Natural killer cell (primary cell): ENCODE measurements at places on chromosomes 6 and 20. TPM values are rescaled to one million over a fixed set of nuclear protein-coding genes. Genes with fewer than 3 reads are reported as not detected.

DNA sequence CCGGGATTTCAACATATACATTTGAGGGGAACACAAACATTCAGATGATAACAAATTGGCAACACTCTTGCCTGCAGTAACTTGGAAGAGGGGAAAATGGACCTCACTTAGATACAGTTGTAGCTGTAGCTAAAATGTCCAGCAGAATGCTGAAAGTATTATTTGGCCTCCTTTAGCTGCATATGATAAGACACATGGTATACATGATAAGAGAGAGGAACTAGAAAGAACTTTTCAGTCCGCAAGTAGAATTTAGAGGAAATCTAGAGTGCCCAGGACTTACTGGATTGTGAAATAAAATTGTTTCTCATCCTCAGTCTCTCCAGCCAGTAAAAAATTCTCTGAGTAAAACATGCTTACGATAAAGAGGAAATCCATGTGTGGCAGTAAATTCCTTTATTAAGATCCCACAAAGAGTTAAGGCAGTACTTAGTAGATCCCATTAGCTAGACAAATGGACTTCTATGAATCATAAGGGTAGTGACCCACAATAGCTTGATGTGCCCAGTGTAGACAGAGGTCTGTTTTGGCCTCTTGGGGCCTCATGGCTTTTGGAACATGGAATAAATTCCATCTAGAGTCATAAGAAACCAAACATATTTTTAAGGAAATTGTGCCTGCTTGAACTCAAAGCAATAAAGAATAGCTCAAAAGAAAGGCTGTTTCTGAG lies 87.9 kb upstream of the RBM24 start:
- no peak overlapping the region for H3K27ac ChIP-seq
- no peak for DNase-seq
- H3K36me3 ChIP-seq: no peaks in the 10 kb centered on the region
- no peaks in the 10 kb centered on the region for H3K4me1 ChIP-seq
- no peak overlapping the region for H3K4me3 ChIP-seq
- H3K27me3 ChIP-seq: no peaks in the 10 kb centered on the region

DNA sequence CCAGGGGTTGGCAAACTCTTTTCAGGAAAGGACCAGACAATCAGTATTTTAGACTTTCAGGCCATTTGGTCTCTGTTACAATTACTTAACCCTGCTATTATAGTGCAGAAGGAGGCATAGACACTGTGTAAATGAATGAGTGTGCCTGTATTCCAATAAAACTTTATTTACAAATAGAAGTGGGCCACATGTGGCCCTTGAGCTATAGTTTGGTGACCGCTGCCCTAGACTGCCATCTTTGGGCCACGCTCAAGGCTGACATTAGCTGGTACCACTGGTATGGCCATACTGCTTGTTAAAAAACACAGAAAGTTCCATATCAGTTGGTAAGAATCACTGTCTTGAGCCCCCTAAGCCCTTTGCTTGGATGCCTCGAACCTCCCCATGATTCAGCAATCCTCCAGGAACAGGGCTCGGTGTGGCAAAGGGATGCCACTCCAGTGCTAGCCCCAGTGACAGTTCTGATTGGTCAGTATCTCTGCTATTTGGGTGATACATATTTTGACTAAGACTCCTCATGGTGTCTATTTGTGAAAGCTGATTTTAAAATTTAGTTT lies 23.3 kb upstream of the SNRNP48 start:
- H3K27ac ChIP-seq: no peak overlapping the region
- no peaks in the 10 kb centered on the region for H3K27me3 ChIP-seq

DNA sequence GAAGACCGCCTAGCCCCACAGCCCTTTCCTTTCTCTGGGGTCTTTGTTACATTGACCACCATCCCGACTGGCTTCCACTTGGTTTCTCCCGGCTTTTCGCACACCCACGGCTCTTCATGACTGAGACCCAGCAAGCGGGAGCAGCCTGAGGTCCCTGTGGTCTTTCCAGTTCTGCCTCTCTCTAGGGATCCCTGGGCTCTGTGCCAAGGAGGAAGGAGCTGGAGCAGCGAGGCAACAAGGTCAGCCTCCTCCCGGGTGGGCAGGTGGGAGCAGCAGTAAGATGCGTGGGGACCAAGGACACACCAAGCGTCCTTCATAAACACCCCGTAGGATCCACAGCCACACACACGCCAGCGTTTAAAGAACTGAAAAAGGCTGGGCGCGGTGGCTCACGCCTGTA lies 29.6 kb upstream of the MRGBP start:
- H3K27me3 ChIP-seq: no peaks in the 10 kb centered on the region
- no peaks in the 10 kb centered on the region for H3K4me1 ChIP-seq
- H3K4me3 ChIP-seq: no peak overlapping the region
- no peaks in the 10 kb centered on the region for H3K36me3 ChIP-seq

DNA sequence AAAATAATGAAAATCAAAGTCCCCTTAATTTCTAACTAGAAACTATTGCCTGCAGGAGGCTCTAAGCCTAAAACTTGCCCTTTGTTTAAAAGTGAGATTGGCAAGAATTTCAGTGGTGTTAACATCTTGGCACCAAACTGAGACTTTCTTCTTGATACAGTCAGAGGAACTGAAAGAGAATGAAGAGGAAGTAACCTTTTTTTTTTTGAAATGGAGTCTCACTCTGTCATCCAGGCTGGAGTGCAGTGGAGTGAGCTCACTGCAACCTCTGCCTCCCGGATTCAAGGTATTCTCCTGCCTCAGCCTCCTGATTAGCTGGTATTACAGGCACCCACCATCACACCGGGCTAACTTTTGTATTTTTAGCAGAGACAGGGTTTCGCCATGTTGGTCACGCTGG lies 3.6 kb downstream of the DOP1A start:
- no peak for DNase-seq
- no peak overlapping the region for H3K4me3 ChIP-seq
- H3K4me1 ChIP-seq: peaks cover 9% of the 10 kb centered on the region

- H3K27ac ChIP-seq: no peak overlapping the region
- no peak for DNase-seq
- H3K27me3 ChIP-seq: no peaks in the 10 kb centered on the region
- no peaks in the 10 kb centered on the region for H3K36me3 ChIP-seq
- no peak overlapping the region for H3K4me3 ChIP-seq
- H3K4me1 ChIP-seq: no peaks in the 10 kb centered on the region
Observed at GRCh38 chr20:9359561-9360308, 154.7 kb upstream of the LAMP5 start.

DNA sequence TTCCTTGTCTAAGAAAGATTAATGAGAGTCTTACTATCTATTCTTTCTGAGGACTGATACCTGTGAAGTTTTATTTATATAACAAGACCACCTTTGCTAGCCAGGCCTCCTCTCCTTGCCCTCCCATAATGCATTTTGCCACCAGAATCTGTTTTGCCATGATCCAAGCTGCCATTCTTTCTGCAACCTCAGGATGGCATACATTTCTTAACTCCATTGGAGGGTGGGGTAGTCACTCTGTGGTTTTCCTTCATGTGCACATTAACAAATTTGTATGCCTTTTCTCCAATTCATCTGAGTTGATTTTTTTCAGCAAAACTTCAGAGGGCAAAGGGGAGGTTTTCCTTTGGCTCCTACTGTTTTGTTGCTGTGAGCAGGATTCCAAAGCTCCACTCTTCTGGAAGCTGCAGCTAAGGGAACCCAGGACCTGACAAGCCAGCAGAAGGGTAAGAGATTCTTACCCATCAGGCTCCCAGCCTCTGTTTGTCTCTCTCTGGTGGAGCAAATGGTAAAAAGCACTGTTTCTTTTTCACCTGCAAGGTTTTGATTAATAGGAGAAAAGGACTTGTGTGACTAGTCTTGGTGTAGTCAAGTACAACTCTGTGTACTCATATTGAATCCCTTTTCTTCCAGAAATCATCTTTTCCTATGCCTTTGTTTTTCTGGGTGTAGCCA lies 26.2 kb upstream of the ENPP4 start:
- peaks cover 14% of the 10 kb centered on the region for H3K4me1 ChIP-seq
- H3K4me3 ChIP-seq: no peak overlapping the region
- peak overlapping the region; percentile 24 for H3K27ac ChIP-seq
- H3K36me3 ChIP-seq: peaks cover 17% of the 10 kb centered on the region

Gene ZNF311
- total RNA-seq: 0.29 TPM

GRCh38 chr20:14407336-14407735 lies 69.9 kb upstream of the FLRT3 start:
- H3K27me3 ChIP-seq: no peaks in the 10 kb centered on the region
- no peak overlapping the region for H3K4me3 ChIP-seq
- no peaks in the 10 kb centered on the region for H3K36me3 ChIP-seq
- H3K27ac ChIP-seq: no peak overlapping the region
- H3K4me1 ChIP-seq: no peaks in the 10 kb centered on the region
- DNase-seq: no peak

Gene AIF1
- total RNA-seq: 17.9 TPM
